Stimulated activated CD4-positive, alpha-beta T cell treated with anti-CD3 and anti-CD28 coated beads, TNF-alpha, amount 100 ng/mL, for 4 hours (primary cell): ENCODE measurements at places on chromosomes 4 and X.

DNA sequence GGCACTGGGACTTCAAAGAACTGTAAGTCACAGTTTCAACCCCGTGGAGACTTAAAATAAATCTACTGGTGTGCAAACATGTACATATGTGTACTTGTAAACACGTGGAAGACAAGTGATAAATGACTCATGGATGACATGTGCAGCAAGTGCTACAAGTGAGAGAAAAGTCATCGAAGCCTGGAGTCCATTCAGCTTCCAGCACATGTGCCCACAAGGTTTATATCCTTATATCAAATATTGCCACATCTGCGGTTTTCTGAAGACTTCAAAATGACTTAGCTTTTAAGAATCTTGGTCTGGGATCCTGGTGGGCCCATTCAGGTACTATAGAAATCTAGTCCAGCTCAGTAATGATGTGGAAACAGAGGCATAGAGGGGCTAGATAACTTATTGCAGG, 33.0 kb upstream of the TTC29 start:
- no peak for DNase-seq

DNA sequence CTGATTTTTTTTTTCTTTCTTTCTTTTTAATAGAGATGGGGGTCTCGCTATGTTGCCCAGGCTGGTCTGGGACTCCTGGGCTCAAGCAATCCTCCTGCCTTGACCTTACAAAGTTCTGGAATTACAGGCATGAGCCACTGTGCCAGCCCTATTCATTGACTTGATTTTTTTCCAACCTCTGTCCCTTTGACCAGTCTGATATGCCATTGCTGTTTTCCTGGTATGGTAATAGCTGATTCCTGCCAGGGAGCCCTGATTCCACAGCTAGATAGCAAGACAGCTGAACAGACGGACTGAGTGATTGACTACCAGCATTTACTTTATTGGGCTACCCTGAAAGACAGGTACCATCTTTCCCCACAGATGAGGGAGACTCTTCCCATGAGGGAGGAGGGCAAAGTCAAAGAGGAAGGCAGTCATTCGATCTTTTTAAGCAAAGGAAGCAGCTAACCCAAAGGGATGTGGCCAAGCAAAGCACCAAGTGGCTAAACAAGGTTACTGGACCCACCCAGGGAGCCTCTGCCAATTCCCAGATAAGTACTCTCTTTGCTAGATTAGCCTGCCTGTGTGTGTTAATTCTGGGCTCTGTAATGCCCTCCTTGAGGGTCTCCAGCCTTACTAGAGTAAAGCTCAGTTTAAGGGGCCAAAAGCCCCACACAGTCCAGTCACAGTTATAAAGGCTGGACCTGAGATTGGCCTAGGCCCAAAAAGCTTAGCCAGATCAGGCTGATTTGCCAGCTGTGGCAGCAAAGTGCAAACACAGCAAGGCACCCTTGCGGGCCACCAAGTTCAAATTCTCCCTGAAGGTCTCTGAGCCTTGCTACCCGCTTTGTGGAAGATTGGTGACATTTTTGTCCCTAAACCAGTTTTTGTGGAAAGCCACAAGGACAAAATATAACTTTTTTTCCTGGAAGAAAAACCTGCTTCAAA, 192.4 kb upstream of the GPC4 start:
- DNase-seq, result no peak

- no peak for DNase-seq
Observed at GRCh38 chr4:7141151-7141834, 51.0 kb upstream of the SORCS2 start.

DNA sequence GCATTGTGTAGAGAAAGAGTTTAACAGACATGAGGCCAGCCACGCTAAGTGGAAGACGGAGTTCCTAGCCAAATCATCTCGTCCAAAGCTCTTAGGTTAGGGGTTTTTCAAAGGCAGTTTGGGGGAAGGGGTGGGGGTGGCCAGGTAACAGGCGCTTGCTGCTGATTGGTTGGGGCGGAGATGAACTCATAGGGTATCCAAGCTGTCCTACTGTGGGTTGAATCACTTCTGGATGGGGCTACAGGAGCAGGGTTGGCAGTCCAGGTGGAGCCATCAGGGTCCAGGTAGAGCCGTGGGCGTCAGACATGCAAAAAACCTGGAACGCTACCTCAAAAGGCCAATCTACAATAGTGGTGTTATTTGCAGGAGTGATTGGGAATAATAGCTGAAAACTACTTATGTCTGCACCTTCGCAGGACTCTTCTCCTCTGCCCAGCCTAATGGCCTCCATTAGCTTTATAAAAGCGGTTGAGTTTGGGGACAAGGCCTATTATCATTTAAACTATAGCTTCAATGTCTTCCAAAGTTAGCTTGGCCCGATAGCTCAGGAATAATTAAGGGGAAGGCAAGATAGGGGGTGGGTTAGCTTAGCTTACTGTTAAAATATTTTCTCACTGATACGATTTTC, 579.6 kb downstream of the NLGN4X start:
- DNase-seq, result no peak

GRCh38 chr4:163467082-163467770, 6.3 kb downstream of the TKTL2 start:
- DNase-seq, result no peak

DNA sequence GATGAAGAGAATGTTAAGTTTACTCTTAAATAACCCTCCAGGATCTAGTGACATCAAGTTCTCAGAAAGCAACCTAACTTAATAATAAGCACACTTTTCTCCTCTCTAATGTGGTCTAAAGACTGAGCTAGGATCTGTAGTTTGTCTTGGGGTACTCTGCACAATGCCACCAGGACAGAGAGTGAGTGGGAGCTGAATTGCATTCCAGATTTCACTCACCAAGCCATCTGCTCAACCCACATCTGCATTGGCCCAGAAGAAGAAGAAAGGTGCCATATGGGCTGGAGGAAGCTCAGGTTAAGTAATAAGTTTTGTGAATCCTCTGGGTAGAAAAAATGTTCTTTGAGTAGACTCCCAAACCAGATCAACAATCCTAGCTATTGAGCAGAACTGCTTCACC, 384.6 kb downstream of the PPP3CA start:
- no peak for DNase-seq

GRCh38 chr4:47031751-47032404, 511 bp downstream of the GABRB1 start:
- no peak for DNase-seq

DNA sequence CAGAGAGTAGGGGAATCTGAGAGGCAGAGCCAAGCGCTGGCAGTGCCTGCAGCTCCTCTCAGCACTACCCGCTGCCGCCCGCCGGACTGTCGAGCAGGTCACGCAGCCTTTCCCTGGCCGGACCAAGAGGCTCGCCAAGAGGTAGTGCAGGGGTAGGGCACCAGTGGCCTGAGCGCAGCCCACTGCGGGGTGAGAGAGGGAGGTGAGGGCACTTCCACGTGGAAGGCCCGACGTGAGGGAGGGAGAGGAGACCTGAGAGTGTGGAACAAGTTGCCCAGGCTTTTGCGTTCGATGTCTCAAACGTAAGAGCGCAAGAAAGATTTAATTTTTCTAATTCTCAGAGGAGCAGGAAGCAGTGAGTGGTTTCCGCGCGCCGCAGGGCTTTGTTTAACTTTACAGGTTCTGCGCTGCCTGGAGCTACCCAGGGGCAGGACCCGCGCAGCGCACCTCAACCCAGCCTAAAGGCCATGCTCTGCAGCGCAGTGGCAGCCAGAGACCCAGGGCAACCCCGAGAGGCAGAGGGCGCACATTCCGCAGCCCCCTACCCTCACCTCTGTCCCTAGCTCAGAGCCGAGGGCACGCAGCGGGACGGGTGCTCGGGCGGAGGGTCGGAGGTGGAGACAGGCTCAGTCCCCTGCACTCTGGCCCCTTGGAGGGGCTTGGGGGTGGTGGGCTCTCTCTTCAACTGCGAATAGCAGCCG, 14.9 kb downstream of the ARHGAP36 start:
- no peak for DNase-seq

GRCh38 chrX:19602866-19603622, 87.7 kb upstream of the MAP3K15 start:
- no peak for DNase-seq

- no peak for DNase-seq
Observed at GRCh38 chr4:101284546-101284945, 62.8 kb downstream of the PPP3CA start.

GRCh38 chr4:40684404-40684803, 54.7 kb upstream of the RBM47 start:
- DNase-seq, result no peak

- no peak for DNase-seq
Observed at GRCh38 chrX:140190441-140191108, 225.3 kb upstream of the CXorf66 start.

DNA sequence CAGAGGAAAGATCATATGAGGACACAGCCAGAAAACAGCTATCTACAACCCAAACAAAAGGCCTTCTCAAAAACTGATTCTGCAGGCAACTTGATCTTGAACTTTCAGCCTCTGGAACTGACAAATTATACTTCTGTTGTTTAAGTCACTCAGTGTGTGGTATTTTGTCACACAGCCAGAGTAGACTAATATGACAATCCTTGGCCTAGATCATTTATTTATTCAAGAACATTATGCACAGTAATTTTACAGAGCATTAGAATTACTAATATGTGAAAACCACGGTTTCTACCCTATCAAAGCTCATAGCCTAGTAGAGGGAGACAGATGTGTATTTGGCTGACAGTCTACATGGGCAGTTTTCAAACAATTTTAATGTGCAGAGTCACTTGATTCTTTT, 167.8 kb upstream of the PCDH18 start:
- no peak for DNase-seq

GRCh38 chrX:13899607-13900006, 82.7 kb upstream of the GPM6B start:
- DNase-seq, result no peak

- no peak for DNase-seq
Observed at GRCh38 chrX:38172596-38172995, 48.1 kb downstream of the SRPX start.
